ENCODE measurements at places on chromosomes 5 and 9.

GRCh38 chr9:114301798-114302565 is 20.9 kb upstream of the ORM1 start:
- DNase-seq = no peak

GRCh38 chr5:130270786-130271185 is 366.5 kb downstream of the CHSY3 start:
- no peak for DNase-seq

DNA sequence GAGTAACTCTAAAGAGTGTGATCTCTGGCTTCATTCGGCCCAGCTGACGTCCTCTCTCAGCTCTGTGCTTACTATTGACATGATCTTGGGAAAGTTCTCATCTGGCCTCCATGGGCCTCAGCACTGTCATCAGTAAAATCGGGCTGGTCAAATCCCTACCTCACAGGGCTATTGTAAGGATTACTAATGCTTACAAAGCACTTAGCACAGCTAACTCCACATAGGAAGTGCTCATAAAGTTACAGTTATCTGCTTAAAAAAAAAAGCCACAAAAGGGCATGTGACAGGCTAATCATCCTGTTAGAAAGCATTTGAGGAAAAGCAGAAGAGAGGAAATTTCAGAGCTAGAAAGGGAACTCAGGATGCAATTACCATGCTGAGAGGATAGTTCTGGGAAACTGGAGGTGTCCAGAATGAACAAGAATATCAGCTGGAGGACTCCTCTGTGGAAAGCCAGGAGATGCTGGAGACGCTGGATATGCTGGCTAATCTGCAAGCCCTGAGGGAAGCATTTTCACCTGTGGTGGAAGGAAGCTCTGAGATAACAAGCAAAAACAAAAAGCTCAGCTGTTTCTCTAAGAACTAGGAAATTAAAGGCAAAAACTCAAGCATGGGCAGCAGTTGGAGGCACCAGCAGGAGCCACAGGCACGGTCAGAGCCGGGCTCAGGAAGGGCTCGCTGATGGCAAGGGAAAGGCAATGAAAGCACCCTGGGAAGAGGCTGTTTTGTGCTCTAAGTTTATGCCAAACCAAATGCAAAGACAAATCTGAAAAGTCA is 4.4 kb upstream of the BHMT start:
- peak; percentile 52 for DNase-seq

- no peak for DNase-seq
Measured at GRCh38 chr5:146475190-146475780, 28.2 kb downstream of the TCERG1 start.

DNA sequence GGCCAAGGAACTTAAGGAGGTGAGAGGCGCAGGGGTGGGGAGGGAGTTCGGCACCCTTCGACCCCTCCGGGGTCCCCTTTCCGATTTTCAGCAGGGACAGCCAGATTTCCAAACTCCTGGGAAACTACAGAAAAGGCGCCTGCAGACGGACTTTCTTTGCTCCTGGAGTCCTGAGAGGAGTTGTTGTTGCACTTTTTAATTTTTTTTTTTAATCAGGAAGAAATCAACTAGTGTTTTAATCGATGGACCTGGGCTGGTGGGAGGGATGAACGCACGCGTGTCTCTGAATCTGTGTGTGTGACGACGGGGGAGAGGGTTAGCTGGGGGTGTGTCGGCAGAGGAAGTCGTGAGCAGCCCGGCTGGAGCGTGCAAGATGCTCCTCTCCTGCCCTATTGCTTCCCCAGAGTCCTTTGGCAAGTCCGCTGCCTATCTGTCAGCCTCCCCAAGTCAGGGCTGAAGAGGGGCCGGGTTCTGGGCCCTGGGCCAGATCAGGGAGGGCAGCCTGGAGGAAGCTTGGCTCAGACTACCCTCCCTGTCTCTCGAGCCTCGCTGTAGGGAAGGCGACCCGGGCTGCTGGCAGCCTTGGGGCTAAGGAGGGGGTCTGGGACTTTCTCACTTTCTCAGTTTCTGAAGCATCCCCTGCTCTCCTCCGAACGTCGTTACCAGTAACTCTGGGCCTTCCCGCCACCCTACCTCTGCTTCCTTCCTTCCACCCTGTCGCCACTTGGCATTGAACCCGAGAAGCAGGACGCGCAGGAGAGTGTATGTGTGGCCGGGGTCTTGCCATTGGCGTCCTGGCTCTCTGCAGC is 731 bp downstream of the PRR16 start:
- no peak for DNase-seq

DNA sequence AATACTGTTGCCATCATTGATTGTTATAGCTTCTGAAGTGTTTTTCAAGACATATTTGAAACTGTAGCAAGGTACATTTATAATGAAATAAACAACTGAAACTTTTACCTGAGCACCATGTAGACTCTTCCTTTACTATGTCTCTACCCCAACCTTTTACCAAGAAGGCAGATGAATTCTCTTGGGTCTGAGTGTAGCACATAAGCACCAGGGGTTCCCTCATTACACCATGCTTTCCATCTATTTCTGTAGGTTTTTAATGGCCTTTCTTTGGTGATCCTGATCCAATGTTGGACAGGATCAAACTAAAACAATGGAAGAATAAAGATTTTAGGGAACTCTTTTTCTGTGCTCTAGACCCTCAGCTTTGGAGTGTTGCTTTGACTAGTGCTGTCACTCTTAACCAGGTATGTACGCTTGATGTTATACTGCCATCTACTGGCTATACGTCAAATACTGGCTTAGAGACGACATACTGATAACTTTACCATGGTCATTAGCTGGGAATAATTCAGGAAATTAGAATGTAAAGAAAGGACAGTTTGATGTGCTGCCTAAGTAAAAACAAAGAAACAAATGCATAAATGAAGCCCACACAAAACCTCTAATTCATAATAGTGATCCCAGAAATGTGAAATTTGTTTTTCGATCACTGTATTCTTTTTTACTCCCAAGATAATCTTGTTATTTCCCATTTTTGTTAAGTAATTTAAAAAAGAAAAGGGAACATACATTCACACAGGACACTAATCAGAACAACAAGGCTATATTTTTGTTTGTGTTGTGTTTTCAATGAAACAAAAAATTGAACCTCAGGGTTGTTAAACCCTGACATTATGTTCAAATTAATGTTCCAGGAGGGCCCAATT is 30.7 kb downstream of the IFNW1 start:
- peak; percentile 59 for DNase-seq
